ENCODE measurements at places on chromosomes 13 and 19.

- no peak for DNase-seq
Measured at GRCh38 chr13:106709522-106709921, 141.6 kb upstream of the ARGLU1 start.

DNA sequence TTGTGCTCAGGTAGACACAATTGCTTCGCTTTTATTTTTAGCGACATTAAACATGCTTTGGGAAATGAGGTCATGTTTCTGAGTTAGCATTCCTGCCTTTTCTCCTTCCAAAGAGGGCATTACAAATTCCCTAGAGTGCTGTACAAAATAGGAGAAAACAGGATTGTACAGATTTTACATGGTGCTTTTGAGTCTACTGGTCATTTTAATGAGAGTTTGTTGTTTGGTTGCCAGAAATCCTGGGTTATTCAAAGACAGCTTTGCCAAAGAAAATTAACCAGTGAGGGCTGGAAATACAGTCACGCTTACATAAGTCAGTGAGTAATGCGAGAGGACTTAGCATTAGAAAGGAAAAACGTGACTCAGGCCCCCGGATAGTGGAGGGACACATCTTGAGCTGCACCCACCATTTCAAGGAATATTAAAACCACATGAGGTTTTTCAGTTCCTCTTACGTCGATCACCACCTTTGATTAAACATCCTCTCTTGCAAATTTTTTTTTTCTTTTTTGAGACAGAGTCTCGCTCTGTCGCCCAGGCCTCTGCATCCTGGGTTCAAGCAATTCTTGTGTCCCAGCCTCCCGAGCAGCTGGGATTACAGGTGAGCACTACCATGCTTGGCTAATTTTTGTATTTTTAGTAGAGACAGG, 55.4 kb downstream of the SACS start:
- no peak for DNase-seq

DNA sequence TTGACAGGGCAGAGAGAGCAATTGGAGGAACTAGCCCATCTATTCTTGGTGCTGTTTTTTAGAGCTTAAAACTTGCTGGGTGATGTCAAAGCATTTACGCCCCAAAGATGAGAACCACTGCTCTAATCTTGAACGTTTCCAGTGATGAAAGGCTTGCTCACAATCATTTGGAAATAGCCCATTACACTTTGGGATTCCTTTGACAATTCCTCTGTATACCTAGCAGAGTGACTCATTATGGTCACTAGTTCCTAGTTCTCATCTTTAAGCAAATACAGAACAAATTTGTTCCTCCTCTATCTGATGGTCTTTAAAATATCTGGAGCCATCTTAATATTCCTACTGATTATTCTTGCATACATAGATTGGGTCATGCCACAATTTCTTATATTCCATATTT, 112.3 kb downstream of the GPC6 start:
- no peak for DNase-seq

DNA sequence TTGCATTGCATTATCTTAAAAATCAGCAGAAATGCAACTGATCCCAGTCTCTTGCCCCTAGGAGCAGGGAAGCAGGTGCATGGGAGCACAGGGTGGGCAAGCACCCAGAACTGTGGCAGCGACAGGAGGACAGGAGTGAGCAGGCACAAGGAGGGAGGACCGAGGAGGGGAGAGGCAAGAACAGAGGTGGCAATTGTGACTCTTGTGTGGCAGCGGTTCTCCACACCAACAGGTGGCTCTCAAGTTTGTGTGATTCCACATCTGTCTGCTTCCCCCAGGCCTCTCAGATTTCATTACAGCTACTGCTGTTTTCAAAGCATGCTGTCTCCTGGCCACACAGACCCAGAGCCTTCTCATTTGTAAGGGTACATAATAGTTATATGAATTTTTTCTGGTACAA, 108.5 kb downstream of the STK24 start:
- DNase-seq: no peak

GRCh38 chr13:24742977-24743376, 21.0 kb upstream of the RNF17 start:
- no peak for DNase-seq

- no peak for DNase-seq
Measured at GRCh38 chr19:34188408-34188807, 16.1 kb downstream of the LSM14A start.

- DNase-seq: no peak
Measured at GRCh38 chr13:98693756-98694155, 58.7 kb downstream of the SLC15A1 start.

DNA sequence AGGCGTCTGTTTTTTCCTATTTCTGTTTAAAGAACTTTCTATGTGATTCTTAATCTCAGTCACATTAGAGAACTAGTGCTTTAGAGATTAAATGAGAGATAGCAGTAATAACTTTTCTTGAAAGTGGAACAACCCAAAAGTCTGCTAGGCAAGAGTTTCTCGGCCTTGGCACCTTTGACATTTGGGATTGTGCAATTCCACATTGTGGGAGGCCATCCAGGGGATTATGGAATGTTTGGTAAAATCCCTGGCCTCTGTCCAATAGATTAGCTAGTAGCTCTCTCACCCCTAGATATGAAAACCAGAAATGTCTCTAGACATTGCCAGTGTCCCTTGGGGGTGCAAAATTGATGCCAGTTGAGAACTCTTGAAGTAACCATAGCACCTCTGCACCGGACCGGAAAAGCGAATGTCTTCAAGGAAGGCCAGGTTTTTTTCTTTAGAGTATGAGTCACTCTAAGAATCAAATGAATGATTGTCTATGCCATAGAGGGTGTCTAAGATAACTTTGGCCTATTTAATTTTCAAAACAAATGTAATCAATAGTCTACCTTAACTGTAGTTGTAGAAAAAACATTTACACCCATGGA, 45.0 kb upstream of the IL17D start:
- no peak for DNase-seq

Measured in stimulated activated CD8-positive, alpha-beta memory T cell treated with anti-CD3 and anti-CD28 coated beads, Interleukin-4, amount 100 ng/mL, for 1 hour (primary cell).